Frontal cortex (tissue), 4 donors: ENCODE measurements at places on chromosomes 4 and X.

- DNase-seq = no peak
These were observed 421.2 kb downstream of the DCAF12L2 start for GRCh38 chrX:125744914-125745313.

- DNase-seq = no peak
These were observed 37.8 kb downstream of the GAB3 start for GRCh38 chrX:154712781-154713740.

GRCh38 chr4:8050555-8051206, 107.9 kb downstream of the ABLIM2 start:
- DNase-seq = peak; percentile 52

- DNase-seq = no peak
These were observed 26.0 kb downstream of the LRIT3 start for GRCh38 chr4:109873791-109874514.

DNA sequence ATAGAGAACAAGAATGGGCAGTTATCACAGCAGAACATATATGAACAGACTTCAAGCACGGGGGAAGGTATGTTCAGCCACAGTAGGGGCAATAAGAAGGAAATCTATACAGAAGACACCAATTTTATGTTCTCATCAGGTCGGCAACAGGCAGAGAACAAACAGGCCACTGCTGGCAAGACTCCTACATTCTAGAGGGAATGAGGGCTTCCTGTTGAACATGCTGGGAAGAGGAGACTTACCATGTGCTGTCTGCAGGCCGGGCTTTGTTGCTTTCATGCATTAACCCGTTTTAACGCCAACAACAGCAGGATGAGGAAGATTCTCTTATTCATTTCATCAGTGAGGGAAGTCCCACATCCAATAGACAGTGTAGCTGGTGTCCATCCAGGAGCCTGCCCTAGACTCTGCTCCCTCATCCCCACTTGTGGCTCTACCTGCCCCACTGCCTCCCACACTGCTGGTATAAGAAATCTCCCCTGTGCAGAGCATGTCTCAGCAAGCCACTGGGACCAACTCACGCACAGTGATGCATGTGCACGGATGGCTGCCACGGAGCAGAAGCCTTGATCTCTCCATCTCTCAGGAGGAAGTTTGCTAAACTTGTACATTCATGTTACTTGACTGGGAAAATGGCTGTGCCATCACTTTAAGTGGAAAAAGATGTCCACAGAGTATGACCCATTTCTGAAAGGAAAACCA, 84.5 kb downstream of the ACOX3 start:
- DNase-seq = no peak

GRCh38 chrX:65576160-65576559, 41.6 kb upstream of the LAS1L start:
- no peak for DNase-seq

GRCh38 chr4:29927895-29928294, 792.3 kb upstream of the PCDH7 start:
- DNase-seq = no peak

GRCh38 chrX:104391906-104392305, 137.2 kb upstream of the ESX1 start:
- no peak for DNase-seq

- DNase-seq = no peak
These were observed 53.1 kb downstream of the GAK start for GRCh38 chr4:878796-879728.

DNA sequence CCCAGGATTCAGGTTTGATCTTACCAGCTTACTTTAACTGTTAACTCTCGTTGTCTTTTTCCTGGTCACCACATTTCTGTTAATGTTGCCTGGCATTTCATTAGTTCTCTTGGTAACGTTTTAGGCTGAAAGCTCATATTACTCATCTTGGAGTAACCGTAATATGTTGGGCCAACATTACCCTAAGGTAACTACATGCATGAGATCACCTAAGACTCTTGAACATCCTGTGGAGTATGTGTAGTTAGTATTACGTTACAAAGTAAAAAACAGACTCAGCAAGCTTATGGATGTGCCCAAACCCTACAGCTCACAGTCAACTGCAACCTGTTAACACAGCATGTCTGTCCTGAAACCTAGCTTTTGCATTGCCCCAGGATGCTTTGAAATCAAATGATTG, 203.3 kb upstream of the HS3ST1 start:
- DNase-seq = no peak

DNA sequence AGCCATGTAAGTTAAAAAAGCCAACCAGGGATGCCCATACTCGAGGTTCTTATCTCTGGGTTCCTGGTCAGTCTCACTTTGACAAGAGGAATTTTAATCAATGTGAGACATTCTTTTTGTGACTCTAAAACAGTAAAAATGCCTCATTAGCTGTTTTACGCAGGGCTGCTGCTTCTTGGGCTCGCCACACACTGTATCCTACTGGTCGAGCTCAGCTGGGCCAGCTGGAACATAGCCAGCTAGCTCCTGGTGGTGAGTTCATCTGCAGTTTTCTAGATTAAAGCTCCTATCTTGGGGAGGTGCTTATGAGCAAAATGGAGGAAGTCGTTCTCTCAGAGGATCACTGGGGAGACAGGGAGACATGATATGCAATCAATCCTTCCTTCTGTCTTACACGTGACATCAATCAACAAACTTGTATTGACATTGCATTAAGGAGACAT, 55.9 kb upstream of the LEF1 start:
- DNase-seq = no peak

DNA sequence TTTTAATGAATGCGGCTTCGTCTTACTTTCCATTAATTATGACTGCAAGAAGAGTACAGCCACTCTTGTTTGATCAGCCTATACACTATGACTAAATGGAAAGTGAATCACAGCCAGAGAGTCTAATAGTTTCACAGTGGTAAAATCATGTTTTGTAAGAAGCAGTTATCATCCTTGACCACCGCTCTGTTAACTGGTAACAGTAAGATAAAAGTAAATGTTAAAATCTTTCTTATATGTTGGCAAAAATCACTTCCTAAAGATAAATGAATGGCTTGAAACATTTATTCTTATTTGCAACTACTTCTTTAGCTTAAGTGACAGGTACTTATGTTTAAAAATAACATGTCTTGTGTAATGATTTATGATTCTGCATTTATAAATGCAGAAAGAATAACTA, 13.2 kb downstream of the GALNT7 start:
- DNase-seq = no peak

DNA sequence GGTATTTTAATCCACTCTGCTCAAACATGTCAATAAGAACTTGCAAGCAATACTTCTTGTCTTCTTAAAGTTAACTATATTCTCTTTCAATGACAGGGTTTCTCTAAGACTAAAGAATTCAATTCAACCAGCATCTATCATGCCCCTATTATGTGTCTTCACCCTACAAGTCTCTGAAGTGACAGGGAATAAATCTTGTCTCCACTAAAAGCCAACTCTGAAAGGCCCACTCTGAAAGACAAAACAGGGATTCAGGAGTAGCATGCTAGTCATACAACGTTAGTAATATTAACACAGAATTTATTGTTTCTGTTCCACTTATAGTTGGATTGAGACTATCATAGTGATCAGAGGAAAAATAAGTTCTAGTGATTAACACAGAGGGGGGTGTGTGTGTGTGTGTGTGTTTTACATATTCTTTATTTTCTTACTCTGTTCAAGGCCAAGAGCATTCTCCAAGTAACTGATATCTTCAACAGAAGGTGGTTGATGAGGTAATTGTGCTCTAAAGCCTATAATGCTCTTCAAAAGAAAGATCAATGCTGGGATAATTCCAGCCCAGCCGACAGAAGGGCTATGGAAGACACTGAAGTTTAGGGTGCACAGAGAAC, 122.4 kb upstream of the DCLK2 start:
- DNase-seq = no peak

DNA sequence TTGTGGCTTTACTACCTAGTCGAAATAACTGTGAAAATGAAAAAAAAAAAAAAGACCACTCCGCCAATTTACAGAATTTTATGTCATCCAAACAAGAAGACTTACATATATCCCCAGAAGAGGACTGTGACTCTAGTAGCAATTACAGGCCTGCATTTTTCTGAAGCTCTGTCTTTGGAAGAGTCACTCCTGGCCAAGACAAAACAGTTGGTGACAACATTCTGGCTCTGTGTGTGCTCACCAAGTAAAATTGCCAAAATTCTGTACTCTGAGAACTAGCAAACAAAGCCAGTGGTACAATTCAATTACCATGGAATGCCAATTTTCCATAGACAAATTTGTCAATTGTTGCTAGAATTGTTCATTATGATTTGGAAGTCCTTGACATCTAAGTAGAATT, 311.1 kb downstream of the PDGFC start:
- DNase-seq = no peak

DNA sequence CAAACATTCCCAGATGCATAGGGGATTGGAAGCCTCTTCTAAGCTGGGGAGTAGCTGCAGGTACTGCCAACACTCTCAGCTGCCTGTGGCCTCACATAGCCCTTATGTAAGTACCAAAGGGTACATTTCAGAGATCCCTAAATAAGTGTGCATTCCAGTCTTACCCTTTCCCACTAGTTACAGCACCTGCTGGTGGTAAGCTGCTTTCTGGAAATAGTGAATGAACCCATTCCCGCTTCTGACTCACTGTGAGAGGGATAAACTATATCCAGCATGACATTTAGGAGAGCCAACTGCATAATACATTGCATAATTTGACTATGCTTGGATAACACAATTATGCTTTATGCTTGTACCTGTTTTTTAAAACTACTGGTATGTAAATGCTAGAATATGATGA, 149.0 kb downstream of the FAM13A start:
- no peak for DNase-seq

DNA sequence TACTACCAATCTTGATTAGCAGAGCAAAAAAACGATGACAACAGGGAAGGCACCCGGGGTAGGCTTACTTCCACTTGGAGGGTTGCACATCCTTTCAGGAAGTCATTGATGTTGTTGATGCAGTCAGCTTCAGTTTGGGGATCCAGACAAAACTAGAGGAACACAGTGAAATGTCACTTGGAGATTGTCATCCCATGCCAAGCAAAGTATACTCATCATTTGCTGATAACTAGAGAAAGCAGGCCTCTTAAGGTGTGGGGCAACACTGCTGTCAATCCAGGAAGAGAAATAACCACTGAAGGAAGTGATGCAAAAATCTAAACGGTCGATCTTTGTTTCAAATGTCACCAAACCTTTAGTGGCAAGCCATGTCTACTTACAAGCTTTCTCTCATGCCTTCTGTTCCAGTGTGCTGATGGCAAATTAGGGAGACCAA, 1.4 kb downstream of the ARHGEF6 start:
- DNase-seq = no peak

- DNase-seq = peak; percentile 13
These were observed 200.3 kb upstream of the NHS start for GRCh38 chrX:17174671-17175070.

DNA sequence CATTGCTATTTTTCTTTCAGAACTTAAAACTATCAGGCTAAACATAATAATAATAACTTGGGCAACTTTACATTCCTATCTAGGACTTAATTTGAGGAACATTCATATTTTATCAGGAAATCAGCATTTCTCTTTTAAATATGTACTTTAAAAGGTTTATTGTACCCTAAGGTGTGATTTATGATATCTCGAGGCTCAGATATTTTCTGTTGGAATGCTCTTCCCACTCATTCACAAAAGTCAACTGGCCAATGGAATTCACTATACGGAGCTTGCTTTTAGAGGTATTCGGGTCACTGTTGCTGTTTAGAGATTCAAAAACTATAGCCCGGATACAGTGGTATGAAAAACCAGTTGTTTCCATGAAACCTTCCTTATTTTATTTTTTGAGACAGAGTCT, 328.3 kb downstream of the GBA3 start:
- no peak for DNase-seq

- DNase-seq = peak; percentile 75
These were observed 152.0 kb upstream of the SLC4A4 start for GRCh38 chr4:71186566-71187403.

- DNase-seq = no peak
These were observed 123.4 kb downstream of the ASB9 start for GRCh38 chrX:15146515-15146914.

- DNase-seq = no peak
These were observed 387.4 kb downstream of the SPOCK3 start for GRCh38 chr4:166846939-166847338.

DNA sequence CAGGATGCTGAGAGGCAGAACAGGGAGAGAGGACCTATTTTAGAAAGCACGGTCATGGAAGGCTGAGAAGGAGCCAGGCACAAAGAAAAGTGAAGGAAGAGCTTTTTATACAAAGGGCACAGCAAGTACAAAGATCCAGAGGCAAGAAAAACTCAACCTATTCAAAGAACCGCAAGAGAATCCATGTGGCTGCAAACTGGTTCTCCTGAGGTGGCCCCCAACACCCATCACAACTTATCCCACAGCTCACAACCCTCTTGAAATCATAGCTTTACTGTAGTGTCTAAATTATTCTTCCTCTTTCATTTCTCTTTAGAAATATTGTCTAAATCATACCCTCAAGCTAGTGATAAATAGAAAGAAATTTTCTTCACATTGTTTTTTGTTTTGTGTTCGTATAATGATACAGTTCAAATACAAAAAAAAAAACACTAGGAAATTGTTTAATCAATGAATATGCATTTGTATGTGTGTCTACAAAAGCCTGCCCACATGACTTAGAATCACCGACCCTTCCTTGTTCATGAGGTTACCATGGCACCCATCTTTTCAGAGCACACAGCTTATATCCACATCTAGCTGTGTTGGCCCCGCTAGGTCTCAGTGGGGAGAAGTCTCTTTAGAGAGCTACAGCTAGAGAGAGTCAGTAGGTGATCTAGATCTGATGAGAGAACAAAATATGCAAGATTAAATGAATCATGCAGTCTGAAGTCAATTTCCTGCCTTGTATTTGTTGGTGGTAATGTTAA, 126.9 kb upstream of the DCLK2 start:
- no peak for DNase-seq
